ENCODE measurements at places on chromosomes 1 and 21.

DNA sequence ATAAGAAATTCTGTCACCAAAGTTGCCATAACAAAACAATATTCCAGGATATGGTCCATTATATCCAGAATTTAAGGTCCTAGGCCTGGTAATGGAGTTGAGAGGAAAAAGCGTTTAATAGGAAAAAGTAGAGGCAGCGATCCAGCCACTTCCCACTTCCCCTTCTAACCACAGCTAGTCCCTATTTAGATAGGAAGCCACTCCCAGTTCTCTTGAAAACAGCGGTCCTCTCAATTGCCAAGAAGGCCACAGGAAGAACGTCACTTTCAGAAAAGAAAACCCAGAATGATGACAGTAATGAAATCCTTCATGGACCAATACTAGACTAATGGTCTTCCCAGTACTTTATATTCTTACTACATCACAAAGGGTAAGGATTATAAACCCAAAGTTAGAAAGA, 38.6 kb downstream of the ABL2 start:
- peak; percentile 77 for DNase-seq

DNA sequence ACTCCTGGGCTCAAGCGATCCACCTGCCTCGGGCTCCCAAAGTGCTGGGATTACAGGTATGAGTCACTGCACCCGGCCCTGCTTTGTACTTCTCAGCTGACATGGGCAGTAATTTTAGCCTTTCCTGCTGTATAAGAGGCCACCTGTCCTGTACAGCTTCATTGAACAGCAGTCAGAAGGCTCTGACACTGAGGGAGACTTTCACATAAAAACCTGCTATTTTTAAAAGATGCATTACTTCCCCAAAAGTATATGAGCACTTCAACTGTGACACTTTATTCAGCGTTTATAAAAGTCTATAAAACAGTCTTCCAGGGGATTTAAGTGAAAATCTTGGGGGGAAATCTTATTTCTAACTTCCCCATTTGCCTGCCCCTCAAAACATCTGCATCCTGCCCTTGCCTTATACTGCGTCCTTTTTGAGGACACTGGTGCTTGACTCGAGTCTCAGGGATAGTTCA, 17.6 kb downstream of the RNU5D-1 start:
- DNase-seq: no peak

GRCh38 chr1:62436039-62436465, 797 bp upstream of the USP1 start:
- no peak for DNase-seq

DNA sequence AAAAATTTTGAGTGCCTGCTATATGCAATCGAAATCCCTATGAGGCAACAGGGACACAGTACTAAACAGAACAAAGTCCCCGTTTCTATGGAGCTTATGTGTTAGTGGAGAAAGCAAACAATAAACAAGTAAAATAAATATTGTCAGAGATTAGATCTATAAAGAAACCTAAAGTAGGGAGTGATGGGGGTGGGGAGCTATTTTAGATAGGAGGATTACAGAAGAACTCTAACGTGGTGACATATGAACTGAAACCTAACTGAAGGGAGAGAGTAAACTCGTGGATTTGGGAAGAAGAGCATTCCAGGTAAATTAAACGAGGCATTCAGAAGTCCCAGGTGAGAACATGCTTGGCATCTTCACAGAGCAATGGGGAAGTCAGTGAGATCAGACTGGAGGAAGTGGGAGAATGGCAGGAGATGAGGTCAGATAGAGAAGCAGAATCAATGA, 154.5 kb downstream of the DENND1B start:
- no peak for DNase-seq

DNA sequence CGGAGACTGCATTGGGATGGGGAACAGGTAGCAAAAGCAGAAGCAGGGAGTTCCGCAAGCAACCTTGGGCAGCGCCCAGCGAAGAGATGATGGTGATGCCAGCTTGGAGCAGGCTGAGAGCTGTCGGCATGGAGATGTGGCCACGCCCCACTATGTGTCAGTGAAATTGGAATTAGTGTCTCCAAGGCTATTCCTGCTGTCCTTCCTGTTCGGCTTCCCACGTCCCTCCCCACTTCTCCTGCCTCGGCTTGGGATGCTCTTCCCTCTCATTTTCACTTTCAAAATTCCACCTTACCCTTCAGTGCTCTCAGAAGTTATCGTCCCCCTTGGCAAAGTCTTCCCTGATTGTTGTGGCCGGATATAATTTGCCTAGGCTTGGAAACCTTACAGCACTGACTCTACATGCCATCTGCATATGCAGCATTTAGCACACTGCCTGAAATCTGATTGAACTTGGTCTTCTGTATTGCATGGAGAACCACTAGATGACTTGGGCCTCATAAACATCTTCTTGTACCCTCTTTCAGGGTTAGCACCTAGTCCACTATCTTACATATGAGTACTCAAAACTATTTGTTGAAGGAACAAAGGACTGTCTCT, 270.7 kb upstream of the RUNX1 start:
- no peak for DNase-seq

DNA sequence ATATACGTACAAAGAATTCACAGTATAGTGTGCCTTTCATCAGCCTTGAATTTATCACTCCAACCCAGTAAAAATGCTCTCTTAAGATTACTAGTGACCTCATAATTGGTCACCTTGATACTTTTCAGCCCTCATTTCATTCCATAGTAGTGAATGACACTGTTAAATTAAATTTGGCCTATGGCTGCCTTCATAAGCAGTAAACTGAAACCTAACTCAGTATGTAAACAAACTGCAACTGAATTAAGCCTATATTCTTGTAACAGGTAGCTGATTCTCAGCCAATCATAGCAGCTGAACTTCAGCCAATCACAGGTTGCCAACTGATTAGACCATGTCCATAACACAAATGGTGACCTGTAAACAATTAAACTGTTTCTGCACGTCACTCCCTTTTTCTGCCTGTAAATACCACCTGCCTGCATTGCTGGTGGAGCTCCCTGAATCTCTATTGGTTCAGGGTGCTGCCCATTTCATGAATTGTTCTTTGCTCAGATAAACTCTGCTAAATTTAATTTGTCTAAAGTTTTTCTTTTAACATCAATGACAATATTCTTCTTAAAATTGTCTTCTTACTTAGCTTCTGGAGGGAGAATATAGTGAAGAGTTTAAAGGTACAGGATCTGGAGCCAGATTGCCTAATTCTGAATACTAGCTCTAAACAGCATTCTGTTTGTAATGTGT, 24.0 kb upstream of the CAMSAP2 start:
- DNase-seq: no peak

GRCh38 chr1:195195423-195196057, 1412.7 kb downstream of the KCNT2 start:
- DNase-seq: no peak

GRCh38 chr1:226887006-226887405, 16.6 kb downstream of the PSEN2 start:
- no peak for DNase-seq

DNA sequence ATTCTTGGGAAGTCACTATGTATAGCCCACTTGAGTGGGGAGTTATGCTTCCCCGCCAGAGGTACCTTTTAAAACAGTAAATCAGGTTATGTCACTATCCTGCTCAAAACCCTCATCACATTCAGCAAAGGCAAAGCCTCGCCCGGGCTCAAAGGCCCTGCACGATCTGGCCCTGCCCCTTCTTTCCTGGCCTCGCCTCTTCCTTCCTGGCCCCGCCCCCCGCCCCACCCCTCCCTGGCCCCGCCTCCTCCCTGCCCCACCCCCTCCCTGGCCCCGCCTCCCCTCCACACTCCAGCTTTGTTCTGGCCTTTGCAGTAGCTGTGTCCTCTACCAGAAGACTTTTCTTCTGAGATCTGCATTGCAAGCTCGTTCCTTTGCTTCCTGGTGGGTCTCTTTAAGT, 6.6 kb downstream of the LDLRAD2 start:
- DNase-seq: no peak

DNA sequence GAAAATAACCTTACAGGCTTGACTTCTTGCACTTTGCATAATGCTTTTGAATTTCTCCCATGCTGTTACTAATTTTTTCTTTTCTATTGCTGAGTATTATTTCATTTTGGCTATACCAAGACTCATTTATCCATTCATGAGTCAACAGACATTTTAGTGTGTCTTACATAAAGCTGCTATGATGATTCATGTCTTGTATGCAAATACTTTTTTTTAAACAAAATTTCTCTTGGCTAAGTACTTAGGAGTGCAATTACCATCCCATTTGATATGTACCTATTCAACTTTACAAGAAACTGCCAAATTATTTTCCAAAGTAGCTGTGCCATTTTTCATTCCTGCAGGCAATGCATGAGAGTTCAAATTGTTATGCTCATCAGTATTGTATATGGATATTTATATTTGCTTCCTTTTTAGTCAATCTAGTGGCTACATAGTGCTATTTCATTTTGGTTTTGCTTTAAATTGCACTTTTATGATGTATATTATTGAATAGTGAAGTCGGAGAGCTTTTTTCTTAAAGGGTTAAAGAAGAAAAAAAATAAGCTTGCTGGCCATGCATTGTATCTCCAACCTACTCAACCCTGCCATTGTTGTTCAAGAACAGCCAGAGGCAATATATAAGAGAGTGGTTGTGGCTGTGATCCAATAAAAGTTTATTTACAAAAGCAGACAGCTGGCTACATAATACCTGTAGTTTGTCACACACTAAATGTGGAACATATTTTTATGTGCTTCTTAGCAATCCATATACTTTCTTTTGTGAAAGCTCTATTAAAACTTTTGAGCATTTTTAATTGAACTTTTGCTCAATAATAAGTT, 862.8 kb downstream of the KCNT2 start:
- DNase-seq: no peak

GRCh38 chr1:10516925-10517676, 42.4 kb downstream of the PEX14 start:
- DNase-seq: no peak

DNA sequence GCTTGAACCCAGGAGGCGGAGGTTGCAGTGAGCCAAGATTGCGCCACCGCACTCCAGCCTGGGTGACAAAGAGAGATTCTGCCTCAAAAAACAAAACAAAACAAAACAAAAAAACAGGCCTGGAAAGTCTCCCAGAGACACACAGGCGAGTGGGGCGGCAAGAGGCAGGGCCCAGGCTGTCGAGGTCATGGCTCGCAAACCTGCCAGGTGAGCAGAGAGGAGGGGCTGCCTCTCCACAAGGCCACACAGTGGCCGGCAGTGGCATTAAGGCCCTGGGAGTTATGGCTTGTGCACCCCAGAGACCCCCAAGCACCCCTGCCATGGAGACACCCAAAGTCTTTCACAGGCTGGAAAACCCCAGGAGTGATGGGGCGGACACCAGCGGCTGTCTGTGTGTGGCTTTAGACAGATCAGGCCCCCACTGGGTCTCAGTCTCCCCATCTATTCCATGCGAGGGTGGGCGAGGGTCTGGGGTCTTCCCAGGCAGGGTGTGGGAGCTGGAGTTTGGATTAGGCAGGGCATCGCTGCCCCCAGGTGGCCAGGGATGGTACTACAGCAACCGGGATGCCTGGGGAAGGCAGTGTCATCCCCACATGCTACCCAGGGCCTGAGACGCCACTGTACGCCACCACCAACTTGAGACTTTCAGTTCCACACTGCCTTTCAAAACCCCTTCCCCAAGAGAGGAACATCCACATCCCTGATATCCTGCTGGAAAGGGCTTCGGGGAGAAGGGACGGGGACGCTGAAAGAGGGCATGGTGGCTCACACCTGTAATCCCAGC, 7.3 kb upstream of the CTRC start:
- no peak for DNase-seq

DNA sequence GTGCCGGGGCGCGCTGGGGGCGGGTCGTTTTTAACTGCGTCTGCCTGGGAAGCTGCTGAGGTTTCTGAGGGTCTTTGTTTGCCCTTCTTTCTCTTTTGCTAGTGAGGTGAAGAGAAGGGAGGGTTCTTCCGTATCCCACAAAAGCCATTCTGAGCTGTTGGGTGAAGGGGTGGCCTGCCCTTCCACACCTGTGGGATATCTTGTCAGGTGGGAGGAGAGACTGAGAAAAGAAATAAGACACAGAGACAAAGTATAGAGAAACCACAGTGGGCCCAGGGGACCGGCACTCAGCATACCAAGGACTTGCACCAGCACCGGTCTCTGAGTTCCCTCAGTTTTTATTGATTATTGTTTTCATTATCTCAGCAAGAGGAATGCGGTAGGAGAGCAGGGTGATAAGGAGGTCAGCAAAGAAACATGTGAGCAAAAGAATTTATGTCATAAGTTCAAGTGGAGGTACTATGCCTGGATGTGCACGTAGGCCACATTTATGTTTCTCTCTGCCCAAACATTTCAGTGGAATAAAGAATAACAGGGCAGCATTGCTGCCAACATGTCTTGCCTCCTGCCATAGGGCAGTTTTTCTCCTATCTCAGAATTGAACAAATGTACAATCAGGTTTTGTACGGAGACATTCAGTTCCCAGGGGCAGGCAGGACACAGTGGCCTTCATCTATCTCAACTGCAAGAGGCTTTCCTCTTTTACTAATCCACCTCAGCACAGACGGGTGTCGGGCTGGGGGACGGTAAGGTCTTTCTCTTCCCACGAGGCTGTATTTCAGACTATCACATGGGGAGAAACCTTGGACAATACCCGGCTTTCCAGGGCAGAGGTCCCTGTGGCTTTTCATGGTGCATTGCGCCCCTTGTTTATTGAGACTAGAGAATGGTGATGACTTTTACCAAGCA, 972 bp downstream of the PGBD2 start:
- no peak for DNase-seq
